Amygdala (tissue), 56 donors: ENCODE measurements at places on chromosomes 16 and 17.

GRCh38 chr16:31273676-31274075 is 13.9 kb downstream of the ITGAM start:
- DNase-seq: no peak

GRCh38 chr17:17041018-17041521 is 1.2 kb upstream of the MPRIP start:
- no peak for DNase-seq

GRCh38 chr16:27320261-27321012 is 6.7 kb downstream of the IL4R start:
- DNase-seq: no peak

- no peak for DNase-seq
Observed at GRCh38 chr16:64434526-64435069, 687.3 kb downstream of the CDH11 start.

- no peak for DNase-seq
Observed at GRCh38 chr17:81383504-81384421, 11.5 kb upstream of the BAHCC1 start.

DNA sequence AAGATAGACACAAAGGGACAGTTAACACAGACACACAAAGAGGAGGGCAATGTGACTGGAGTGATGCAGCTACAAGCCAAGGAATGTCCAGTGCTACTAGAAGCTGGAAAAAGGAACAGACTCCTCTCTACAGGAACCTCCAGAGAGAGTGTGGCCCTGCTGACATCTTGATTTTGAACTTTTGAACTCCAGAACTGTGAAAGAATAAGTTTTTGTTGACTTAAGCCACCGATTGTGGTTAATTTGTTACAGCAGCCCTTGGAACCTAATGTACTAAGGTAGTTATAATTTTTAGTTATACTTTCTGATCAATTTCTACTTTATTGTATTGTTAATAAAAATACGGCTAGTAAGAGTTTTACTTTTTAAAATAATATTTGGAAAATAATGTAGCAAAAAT is 129.1 kb downstream of the MYO1D start:
- no peak for DNase-seq

GRCh38 chr17:78268191-78268874 is 36.9 kb downstream of the TMEM235 start:
- DNase-seq: no peak

- no peak for DNase-seq
Observed at GRCh38 chr16:29230671-29231096, 175.8 kb downstream of the NPIPB11 start.

- no peak for DNase-seq
Observed at GRCh38 chr16:11307639-11308492, 26.7 kb upstream of the PRM1 start.

GRCh38 chr16:88103581-88104188 is 152.5 kb downstream of the BANP start:
- DNase-seq: no peak

- no peak for DNase-seq
Observed at GRCh38 chr16:64356267-64356666, 765.6 kb downstream of the CDH11 start.

DNA sequence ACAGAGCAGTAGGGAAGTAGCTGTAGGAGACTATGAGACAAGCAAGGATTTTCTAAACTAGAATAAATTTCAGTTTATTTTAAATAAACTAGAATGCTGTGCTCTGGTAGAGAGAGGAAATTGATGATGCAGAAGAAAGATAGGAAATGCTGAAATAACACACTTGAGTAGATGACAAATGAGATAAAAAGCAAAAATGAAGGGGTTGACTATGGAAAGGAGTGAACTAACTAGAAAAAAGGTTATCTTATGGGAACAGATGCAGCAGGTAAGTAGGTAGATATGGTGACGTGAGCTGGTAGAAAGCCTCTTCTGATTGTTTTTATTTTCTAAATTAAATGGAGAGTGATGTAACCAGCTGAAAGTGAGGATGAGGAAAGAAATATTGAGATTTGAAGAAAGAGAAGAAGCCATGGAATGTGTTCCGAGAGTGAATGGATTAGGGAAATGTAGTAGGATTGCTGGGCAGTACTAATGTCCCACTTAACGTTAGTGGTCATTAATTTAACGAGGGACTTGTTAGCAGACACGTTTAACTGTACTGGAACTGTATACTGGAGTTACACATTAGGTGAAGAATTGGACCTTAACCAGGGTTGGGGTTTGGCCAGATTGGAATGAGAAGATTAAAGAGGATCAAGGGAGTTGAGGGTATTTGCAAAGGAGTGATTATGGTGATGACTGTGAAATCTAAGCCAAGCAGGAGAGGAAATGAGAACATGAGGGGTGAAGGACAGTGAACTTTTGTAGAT is 196.5 kb downstream of the TANC2 start:
- no peak for DNase-seq

DNA sequence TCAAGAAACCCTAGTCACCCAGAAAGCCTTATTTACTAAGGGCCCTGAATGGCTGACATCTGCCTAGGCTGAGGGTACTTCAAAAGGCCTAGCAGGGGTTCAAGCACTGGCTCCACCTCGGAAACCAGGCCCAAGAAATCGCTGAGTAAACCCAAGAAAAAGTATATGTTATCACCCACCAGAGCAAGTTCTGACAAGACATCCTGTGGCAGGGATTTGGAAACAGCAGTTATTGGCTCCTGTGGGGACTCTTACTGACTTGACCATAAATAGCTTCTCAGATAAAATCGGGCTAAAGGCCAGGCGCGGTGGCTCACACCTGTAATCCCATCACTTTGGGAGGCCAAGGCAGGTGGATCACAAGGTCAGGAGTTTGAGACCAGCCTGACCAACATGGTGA is 12.2 kb downstream of the ATP6V0D1 start:
- no peak for DNase-seq

DNA sequence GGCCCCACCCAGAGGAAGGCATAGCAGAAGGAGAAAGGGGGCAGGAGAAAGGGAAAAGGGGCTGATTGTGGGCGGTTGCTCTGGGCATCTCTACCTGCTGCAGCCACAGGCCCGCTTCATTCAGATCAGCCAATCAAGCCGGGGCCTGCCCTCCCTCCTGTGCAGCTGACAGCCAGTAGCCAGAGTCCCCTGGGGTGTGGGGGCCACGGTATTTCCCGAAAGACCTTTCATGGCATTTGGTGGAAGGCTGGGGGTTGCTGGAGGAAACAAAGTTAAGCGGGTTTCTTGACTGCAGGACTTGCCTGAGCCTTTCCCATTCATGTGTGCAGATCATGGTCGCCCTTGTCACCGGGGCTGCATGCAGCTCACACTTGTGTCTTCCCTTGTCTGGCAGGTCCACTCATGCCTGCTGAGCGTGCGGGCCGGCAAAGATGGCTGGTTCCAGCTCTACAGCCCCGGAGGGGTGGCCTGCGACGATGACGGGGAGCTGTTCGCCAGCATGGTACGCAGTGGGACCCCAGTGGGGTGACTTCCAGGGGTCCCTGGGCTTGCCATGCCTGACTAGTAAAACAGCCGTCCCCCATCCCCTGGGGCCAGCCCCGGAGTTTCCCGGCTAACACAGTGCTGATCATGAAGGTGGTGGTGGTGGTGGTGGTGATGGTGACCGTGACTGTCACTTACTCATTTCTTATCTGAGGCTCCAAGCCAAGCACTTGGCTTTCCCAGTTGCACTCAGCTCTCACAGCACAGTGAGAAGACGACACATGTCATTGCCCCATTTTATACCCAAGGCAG is 82.7 kb upstream of the PLCG2 start:
- DNase-seq: no peak

- DNase-seq: no peak
Observed at GRCh38 chr16:86078121-86078600, 179.2 kb downstream of the IRF8 start.

DNA sequence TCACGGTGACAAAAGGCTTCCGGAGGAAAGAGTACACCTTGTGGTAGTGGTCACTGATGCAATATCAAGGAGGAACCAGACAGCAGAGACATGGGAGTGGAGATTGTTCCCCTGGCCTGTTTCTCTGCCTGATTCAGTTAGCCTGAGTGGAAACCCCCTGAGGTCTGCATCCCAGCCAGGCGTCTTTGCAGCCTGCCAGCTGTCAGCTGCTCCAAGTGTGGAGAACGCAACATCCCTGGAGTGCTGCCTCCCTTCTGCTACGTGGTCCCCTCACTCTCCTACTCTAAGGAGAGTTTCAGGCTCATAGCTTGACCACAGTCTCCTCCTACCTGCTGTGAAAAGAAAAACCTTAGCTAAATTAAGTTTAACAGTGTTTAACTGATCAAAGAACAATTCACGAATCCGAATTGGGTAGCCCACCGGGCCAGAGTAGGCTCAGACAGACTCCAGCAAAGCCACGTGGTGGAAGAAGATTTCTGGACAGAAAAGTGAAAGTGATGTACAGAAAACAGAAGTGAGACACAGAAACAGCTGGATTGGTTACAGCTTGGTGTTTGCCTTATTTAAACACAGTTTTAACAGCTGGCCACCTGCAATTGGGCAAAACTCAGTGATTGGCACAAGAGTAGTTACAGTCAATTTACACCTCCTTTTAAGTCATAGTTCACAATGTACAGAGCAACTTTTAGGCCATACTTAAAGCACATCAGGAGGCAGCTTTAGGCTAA is 188.6 kb downstream of the DNAH9 start:
- no peak for DNase-seq

DNA sequence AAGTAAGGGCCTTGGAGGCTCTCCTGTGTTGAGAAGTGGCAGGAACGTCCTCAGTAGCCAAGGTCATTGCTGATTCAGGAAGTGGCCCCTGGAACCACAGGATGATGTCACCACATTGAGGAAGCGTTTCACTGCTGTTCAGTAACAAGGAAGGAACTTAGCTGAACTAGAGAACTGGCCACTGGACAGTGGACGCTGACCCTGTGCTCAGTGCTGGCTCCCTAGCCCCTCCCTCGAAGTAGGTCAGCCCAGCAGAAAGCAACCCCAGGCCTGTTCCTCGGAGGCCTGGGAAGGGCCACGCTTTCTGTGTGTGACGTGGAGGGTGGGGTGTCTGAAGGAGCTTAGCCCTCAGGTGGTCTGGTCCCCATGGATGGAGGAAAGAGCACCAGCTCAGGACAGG is 58.3 kb downstream of the B9D1 start:
- no peak for DNase-seq

- no peak for DNase-seq
Observed at GRCh38 chr17:41629316-41629715, 4.9 kb upstream of the KRT17 start.

DNA sequence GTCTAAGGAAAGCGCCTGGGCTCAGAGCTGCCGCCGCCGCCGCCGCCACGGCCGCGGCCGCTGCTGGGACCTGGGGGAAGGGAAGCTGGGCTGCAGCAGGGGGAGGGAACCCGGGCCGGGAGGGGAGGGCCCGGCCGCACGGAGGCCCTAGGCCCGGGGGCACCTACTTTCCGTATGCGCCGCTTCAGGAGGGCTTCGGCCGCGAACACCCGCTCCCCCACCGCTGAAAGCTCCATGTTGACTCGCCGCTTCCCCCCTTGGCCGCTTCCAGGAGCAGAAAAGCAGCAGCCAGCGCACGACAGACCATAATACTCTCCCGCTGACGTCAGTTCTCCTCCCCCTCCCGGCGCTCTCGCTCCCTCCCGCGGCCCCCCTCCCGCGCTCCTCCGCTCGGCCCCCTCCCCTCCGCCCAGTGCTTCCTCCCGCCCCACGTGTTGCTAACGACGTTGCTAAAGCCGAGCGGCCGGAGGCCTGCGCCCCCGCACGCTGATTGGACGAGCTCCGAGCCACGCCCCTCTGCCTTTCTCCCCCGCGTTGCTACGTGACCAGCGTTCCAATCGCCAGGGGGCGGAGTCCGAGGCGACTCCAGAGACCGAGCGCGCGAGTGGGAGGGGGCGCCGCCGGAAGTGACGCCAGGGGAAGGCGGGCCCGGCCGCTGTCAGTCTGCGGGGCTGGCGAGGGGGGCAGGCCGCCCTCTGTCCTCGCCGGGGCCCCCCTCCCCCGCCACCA is at the start of gene CBX8:
Gene CBX8, minus strand, starts transcription at position 315 of the 729 bp plus-strand sequence. Its CDS starts 79 bp downstream, at position 236.
- peak; percentile 95 for DNase-seq

- DNase-seq: no peak
Observed at GRCh38 chr16:877242-878071, 76.9 kb upstream of the GNG13 start.

DNA sequence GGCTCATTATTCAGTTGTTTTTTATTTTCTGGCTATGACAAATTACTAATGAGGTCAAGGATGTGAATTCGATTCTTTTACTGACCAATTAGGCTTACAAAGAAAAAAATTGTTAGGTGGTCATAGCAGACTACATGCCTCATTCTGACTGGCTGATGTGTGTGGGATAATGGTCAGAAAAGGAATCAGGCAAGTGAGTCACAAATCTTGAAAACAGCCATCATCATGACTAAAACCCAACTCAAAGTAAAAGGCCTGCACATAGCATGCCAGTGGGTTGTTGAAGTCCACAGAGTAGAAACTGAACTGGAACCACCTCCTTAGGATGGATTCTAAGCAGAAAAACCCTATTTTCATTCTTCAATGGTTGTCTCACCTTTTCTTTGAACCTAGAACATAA is 8.6 kb downstream of the RPGRIP1L start:
- no peak for DNase-seq

DNA sequence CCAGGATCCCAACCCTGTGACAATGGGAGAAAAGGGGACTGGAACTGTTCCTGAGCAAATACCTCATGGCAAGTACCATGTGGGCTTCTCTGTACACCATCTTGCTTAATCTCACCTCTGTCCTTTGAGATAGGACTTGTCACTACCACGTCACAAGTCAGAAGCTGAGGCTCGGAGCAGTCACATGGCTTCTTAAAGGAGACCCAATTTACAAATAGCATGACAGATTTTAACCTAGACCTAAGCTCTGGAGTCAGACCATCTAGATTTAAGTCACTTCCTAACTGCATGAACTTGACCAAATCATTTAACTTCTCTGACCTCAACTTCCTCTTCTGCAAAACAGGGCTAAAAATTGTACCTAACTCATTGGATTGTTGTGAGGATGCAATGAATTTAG is 36.0 kb upstream of the CCL1 start:
- no peak for DNase-seq

GRCh38 chr17:40417609-40418427 is at the start of gene TOP2A:
TSS of gene TOP2A (minus strand) at chr17:40417896. CDS start at chr17:40417791, 105 bp downstream.
- DNase-seq: peak; percentile 90

GRCh38 chr17:38656959-38657823 is 17.6 kb downstream of the EPOP start:
- peak; percentile 45 for DNase-seq

GRCh38 chr17:13671341-13671740 is 69.6 kb upstream of the HS3ST3A1 start:
- DNase-seq: no peak

DNA sequence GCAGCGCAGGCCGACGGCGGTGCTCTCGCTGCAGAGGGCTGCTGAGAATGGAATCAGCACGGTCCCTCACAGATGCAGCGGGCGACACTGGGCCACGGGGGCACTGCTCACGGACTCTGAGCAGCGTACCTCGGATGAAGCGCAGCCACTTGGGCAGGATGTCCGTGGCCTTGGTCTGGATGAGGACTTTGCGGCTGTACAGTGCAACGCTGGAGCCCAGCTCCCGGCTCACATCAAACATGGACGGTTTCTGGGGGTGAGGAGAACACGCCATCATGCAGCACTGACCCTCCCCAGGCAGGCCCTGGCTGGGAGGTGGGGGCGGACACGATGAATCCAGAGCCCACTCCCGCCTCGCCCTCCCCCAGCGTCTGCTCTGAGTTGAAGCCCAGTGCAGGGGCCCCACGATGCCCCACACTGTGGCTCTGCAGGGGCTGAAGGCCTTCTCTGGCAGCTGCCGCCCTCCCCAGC is 18.1 kb downstream of the DNASE1 start:
- no peak for DNase-seq
